ENCODE measurements at places on chromosomes 6 and 20.

DNA sequence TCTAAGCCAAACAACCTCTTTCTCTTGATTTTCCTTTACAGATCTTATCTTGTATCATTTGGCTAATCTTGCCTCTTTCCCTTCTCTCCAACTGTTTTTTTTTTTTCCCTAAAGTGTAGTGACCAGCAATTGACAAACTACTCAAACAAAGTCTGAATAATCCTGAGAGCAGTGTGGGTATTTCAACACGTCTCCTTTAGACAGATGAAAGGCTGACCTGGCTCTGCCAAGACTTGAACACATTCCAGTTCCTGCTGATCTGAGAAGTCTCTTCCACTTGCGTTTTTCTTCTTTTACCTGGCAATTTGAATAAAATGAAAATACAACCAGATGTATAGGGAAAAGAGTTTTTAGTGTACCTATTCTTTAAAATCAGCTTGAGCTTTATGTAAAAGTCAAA lies 168.4 kb downstream of the GJA10 start:
- no peak for DNase-seq

- no peak for DNase-seq
Measured at GRCh38 chr20:20829681-20830080, 117.2 kb upstream of the RALGAPA2 start.

GRCh38 chr6:22222469-22222868 lies 74.4 kb downstream of the PRL start:
- DNase-seq = no peak

- DNase-seq = no peak
Measured at GRCh38 chr6:140809694-140810101, 1323.0 kb upstream of the GJE1 start.

DNA sequence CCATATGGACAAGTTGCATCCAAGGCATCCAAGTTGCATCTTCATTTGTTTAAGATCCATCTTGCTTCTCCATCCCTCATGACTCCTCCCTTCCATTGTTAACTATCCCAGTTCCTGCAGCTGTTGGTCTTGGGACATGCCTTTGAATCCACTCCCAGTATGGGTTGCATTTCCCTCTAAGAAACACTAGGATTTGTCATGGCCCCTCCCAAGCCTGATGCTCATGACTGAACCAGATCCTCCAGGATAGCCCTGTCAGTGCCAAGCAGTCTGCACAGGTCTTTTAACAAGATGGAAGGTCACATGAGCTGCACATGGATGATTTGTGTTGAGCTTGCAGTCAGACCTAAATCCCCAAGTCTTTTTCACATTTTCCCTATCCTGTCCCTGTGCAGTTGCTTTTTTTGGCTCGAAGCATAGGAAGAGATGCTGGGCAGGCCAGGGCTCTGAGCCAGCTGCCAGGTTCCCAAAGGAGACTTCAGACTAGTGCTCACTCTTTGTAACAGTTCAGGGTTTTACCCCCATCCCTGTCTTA lies 4.2 kb downstream of the PPP2R5D start:
- DNase-seq = no peak

DNA sequence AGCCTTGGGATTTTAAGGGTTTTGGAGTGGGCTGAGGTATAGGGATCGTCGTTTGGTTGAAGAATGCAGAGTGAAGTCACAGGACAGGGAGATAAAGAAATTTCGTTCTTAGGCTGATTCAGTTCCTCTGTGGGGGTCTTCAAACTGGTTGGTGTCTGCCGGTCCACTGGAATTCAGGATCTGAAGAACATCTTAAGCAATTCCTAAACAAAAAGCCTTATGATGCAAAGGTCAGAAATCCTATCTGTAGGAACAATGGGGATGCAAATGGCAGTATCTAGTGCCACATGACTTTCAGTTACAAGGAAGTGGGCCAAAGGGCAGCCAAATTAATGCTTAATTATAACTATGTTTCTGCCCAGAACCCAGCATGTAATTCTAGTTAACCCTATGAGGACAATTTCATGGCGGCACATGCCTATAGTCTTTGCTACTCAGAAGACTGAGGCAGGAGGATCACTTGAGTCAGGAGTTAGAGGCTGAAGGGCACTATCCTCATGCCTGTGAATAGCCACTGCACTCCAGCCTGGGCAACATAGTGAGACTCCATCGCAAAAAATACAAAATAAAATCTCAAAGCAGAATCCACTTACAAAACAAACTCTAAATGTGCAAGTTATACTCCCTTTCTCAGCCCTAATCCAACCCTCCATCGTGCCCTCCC lies 4.6 kb upstream of the SLC2A10 start:
- DNase-seq = no peak

GRCh38 chr6:119497988-119498727 lies 148.6 kb upstream of the MAN1A1 start:
- no peak for DNase-seq

DNA sequence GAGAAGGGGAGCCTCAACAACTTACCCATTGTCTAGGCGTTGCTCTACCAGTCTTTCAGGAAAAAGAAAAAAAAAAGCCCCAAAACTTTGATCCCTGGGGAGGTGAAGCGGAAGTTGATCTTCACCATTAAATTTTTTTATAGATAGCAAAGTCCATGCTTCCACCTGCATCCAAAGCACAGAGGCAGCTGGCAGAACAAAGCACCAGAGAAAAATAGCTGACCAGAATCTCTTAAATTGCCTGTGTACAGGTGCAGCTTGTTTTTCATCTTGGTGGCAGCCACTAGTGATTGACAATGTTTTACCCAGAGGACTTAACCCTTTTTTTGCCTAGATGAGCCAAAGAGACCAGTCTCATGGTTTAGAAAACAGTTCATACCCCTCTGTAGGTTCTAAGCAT lies 86.0 kb downstream of the MYB start:
- peak; percentile 91 for DNase-seq

DNA sequence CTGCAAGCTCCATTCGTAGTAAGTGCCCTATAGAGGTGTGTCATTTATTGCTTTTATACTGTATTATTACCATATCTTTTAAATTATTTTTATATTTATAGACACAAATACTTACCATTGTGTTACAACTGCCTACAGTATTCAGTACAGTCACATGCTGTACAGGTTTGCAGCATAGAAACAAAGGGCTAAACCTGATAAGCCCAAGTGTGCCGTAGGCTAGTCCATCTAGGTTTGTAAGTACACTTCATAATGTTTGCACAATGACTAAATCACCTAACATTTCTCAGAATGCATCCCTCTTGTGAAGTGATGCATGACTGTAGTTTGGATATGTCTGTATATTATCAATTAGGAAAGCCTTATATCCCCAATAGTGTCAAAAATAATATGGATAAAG lies 122.8 kb downstream of the CLVS2 start:
- DNase-seq = no peak

DNA sequence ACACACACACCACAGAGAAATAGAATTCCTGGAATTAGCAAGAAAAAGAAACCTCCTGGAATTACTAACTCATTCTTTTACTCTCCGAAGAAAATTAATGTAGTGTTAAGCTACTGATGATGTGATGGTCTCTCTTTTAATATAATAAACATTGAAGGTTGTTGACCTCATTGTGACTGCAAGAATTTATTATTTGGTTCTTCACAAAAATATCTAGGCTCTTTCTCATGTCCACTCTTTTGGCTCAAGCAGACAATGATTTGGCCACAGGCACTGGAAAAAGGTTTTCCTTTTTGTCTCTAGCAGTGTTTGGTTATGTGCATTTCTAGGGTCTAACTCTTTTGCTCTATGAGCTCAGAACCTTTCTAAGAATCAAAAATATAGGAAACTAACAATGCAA lies 811.9 kb downstream of the TENT5A start:
- no peak for DNase-seq

DNA sequence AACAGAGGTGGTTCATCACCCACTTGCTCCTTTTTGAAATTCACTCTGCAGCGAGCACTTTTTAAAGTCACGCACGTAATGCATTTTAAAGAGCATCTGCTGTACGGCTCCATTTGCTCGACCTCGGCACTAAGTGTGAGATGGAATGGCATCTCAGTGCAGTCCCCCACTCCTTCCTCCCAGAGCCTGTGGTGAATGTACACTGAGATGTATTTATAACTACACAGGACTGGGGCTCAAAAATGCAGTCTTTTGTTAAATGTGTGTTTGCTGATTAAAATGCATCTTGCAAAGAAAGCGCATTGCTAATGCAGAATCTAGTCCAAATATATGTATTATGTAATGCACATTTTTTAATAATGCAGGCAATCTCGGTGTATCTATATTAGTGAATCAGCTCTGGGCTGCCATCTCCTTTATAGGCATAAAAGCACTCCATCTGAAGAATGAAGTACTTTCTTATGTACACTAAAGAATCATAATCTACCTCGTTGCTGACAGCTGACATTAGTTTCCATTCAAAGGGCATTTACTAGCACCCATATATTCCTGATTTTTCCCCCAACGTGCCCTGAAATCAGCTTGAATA lies 14.0 kb downstream of the GNAS-AS1 start:
- no peak for DNase-seq

- DNase-seq = no peak
Measured at GRCh38 chr20:12860619-12861247, 148.0 kb upstream of the SPTLC3 start.

- no peak for DNase-seq
Measured at GRCh38 chr20:50304923-50305635, 114.4 kb downstream of the CEBPB start.

GRCh38 chr6:36594816-36595643 lies 868 bp downstream of the SRSF3 start:
- no peak for DNase-seq

DNA sequence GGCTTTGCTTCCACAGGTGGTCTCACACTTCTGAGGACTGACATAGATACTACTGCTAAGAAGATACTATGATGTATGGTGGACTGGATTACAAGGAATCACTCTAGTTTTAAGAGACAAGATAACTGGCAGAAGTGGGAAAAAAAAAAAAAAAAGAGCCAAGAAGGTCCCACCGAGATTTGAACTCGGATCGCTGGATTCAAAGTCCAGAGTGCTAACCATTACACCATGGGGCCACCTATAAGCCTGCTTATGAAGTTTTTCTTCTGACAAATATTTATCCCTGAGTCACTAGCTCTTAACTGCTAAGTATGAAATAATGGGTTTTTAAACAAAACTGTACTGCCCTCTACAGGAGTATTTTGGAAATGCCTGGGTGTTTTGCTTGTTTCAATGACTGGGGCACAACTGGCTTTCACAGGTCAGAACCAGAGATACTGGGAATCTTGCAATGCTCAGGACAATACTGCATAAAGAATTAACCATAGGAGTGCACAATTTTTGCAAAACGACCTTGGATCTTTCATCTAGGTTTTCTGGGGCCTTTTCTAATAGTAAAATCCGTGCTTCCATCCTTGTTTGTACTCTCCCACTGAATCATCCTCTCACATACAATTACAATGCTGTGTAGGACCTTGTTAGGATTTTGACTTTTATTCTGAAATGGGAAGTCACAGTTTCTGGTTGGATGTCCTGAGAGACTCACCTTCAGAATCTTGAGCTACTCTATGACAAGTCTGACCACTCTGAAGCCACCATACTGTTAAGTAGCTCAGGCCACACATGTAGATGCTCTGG lies 116.3 kb downstream of the OR2B2 start:
- peak; percentile 80 for DNase-seq

- no peak for DNase-seq
Measured at GRCh38 chr6:43699564-43700186, 12.1 kb upstream of the MRPS18A start.

GRCh38 chr20:20608041-20608440 lies 104.4 kb downstream of the RALGAPA2 start:
- DNase-seq = no peak

DNA sequence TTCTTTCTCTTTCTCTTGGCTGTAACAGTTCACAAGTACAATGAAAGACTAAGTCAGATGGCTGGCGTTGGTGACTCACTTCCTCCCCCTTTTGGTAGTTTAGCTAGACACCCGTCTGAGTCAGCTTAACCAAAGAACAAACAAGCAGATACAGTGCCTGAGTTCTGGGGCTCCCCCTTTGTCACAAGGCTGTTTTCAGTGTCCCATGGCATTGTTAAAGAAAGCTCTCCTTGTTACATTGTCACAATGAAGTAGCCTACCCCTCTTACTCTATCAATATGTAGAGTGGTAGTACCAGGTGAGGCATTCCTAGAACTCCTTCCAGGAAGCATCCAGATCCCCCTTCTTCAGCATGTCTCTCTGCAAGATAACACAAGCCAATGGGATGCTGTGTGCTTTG lies 38.6 kb downstream of the KIAA0408 start:
- peak; percentile 79 for DNase-seq

DNA sequence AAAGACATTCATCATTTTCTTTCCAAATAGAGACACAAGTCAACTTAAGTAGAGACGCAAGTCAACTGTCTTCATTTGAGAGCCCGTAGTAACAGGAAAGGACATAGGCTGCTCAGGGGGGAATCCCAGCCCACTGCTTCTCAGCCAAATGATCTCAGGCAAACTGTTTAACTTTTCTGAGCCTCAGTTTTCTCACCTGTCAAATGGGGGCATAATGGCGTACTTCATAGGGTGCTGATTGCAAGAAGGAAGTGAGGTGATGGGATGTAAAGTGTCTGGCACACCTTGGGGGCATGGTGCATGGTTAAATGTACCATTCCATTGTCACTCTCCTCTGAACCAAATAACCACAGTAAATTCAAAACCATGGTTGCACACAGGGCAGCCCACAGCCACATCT lies 96.5 kb downstream of the EYA2 start:
- DNase-seq = no peak

GRCh38 chr6:110328259-110328658 lies 29.9 kb downstream of the METTL24 start:
- DNase-seq = no peak

- DNase-seq = no peak
Measured at GRCh38 chr20:6888736-6889395, 121.4 kb downstream of the BMP2 start.

- DNase-seq = peak; percentile 50
Measured at GRCh38 chr6:24720131-24720603, 1.2 kb upstream of the C6orf62 start.

GRCh38 chr20:44956410-44956809 lies 3.8 kb downstream of the TOMM34 start:
- no peak for DNase-seq

DNA sequence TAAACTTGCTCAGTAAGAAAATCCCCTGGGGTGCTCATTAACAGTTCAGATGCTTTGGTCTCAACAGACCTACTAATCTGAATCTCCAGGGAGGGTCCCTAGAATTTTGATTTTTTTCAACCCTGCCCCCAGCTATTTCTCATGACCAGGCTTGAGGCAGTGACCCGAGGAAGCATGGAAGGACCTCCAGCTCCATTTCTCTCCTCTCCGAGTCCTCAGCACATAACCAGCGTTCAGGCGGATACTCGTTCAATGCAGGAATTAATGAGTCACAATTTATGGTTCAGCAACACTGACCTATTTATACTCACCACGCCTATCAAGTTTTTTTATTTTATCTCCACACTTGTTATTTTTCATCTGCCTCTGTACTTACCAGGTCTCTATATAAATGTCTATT lies 369.2 kb upstream of the CDH4 start:
- no peak for DNase-seq

GRCh38 chr20:50032955-50033666 lies 50.3 kb downstream of the SNAI1 start:
- no peak for DNase-seq

DNA sequence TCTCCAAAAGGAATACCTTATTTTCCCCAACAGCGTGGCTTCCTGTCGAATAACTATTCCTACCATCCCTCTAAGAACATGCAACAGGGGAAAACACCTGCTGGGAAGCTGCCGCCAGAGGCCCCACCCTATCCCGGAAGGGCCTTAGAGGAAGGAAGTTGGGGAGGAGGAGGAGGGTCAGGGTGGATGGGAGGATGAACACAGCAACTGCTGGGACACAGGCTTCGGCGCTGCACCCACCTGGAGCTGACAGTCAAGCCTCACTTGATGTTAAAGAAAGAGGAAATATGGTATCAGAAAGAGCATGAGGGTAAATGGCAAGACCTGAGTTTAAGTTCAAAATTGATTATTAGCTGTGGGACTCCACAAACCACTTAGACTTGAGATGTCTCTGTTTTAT lies 36.5 kb upstream of the RPS6KA2 start:
- no peak for DNase-seq
